ENCODE measurements at places on chromosomes 7 and 10.

DNA sequence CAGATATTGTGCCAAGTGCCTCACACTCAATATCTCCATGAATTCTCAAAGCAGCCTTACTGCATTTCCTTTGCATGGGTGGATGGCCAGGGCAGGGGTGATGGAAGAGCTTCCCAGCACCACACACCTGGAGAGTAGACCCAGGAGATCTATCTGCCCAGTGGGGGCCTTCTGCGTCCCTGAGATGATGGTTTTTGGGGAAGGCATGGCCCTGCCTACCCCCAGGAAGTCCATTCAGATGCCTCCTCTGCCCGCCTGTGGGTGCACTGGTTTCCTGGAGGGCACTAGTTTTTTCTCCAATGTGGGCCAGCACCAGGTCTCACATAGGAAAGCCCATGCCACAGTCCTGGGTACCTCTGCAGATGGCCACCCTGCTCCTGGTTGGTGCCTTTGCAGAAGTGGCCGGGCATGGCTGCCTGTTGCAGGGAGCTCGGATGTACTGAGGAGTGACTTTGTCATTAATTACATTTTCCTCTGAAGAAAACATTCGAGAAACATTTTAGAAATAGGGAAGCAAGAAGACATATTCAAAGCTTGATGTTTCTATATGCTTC is 28.2 kb upstream of the ZNF488 start:
- no peak for DNase-seq

DNA sequence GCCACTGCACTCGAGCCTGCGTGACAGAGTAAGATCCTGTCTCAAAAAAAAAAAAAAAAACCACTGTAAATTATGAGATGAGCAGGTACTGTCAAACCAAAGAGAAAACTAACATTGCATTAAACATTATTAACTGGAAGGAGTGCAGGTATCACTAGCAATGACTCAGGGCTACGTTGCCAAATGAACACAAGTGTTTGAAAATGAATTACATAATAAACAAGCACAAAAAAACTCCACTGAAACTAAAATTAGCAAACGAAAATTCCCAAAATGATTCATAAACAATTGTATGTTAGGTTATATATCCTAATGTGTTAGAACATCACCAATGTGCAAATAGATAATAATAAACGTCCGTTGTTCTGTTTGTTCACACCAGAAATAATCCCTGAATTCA is 42.8 kb downstream of the NSUN6 start:
- no peak for DNase-seq

DNA sequence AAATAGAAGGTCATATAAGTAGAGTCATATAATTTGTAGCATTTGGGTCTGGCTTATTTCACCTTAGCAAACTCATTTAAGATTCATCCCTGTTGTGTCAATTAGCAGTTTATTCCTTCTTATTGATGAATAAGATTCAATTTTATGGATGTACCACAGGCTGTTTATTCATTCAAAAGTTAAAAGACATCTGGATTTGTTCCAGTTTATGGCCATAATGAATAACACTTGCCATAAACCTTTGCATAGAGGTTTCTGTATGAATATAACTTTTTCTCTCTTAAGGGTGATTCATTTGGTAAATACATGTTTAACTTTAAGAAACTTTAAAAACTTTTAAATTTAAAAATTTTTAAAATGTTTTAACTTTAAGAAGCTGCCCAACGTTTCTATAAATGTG is 66.4 kb downstream of the CPED1 start:
- no peak for DNase-seq

DNA sequence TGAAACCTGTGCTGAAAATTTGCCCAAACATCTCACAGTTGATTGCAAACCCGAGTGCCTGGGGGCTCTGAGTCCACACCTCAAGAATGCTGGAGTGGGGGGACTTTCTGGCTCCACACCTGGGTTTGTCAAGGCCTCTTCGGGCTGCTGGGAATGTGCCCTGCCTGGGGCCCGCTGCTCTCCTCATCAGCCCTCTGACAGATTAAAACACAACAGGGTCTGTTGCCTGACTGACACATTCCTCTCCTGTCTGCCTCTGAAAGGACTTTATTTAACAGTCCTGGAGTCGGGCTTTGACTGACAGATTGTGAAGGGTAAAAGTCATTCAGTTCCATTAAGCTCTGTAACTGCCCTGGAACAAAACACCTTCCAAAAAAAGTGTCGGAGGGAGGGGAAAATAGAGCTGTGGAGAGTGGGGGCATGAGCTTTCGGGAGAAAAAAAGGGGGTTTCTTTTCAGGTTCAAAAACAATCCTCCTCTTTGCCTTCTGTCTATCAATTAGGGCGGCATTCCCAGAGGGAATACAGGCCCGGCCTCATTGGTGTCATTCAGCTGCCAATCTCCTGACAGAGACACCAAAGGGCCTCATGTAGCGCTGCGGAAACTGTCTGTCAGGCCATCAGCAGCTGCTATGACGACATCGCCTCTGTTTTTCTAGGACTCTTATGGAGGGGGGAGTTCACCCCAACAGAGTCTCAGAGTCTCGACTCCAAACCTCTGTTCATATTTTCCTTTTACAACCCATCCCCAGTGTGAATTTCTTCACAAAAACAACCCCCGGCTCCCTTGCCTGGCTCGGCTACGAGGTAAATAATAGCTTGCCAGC is 398.8 kb upstream of the NFE2L3 start:
- DNase-seq, result no peak

DNA sequence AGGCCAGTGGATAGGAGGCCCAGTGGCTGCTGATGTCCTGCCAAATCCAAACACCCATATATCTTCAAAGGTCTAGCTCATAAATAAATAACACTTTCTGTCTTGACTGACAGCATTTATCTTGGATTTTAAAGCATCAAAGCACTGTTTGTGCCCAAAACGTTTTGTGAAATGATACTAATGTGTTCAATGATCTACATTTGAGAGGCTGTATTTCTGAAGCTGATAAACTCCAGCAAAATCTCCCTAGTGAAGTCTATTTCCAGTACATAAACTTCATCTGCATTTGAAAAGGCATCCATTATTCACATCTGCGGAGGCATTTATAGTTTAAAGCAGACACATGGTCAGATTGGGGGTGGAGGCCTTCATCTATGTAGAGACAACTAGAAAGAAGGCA is 276.3 kb downstream of the HPSE2 start:
- no peak for DNase-seq
